ENCODE measurements at places on chromosomes 16 and 17.

GRCh38 chr16:68660359-68660795, 15.3 kb downstream of the CDH3 start:
- DNase-seq: no peak

GRCh38 chr17:10042589-10043244, 137.6 kb upstream of the RCVRN start:
- no peak for DNase-seq

GRCh38 chr16:4372578-4373355, 1.1 kb downstream of the VASN start:
- DNase-seq: no peak

- DNase-seq: no peak
Observed at GRCh38 chr16:49453983-49454382, 80.4 kb downstream of the C16orf78 start.

DNA sequence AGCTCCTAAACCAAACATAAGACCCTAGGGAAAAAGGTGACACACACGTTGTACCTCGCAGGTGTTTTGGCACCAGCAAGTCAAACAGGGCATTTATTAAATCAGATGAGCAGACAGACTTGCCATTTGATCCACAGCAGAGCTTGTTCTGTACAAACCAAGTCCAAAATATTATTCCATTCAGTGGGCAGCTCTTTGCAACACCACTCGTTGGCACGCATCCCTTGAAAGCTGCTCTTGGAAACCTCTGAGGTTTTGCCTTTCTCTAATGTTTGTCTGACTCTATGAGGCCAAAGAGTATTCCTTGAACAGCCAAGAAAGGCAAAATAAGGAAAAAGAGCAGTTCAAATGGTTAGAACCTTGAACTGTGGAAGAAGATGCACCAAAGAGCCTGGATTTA, 12.7 kb downstream of the TMEM100 start:
- no peak for DNase-seq
